ENCODE measurements at places on chromosomes 7 and 10.

DNA sequence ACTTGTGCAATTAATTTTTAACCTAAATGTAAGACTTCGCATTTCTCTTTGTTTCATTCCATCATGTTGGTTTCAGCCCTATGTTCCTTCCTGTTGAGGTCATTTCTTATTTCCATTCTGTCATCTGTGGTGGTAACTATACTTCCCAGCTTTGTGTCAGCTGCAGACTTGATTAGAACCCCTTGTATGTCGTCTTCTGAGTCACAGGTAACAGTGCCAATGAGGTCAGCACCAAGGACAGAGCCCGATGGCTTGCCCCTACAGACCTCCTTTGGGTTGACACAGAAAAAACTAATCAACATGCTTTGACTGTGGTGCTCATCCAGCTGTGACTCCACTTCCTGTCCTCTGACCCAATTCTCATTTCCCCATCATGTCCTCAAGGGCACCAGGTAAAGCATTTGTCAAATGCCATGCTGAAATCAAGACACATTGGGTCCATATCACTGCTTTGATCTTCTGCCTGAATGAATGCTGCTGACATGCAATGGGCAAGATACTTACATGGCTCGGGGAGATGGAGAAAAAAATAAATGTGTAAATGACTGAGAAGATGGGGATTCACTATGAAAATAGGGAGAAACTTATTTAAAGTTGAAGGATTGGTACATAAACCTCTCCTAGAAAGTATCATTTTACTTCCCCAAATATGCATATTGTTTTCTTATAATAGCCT, 25.6 kb upstream of the CRTAC1 start:
- DNase-seq = no peak

DNA sequence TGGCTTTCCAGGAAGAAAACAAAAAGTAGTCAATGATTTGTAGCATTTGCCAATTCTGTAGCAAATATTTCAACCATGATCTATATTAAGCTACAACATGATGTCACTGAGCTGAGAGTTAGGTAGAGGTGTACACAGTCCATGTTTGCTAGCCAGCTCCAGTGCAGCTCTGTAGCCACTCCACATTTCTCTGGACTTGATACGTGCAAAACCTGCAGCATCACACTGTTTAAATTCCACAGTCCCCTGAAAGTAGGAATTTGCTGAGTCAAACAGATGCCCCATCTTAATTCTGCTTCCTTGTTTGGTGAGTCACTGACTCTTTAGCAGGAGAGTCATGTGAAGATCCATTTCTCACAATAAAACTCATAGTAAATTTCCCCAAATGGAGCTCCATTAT, 89.8 kb upstream of the LRRTM3 start:
- no peak for DNase-seq

GRCh38 chr10:121696854-121697253, 98.6 kb upstream of the FGFR2 start:
- peak; percentile 66 for DNase-seq

- DNase-seq = no peak
Observed at GRCh38 chr7:6453734-6454133, 6.0 kb upstream of the DAGLB start.

GRCh38 chr7:142231716-142232115, 26.1 kb downstream of the PRSS58 start:
- DNase-seq = peak; percentile 4

GRCh38 chr10:89916468-89917215, 215.3 kb downstream of the KIF20B start:
- DNase-seq = no peak

DNA sequence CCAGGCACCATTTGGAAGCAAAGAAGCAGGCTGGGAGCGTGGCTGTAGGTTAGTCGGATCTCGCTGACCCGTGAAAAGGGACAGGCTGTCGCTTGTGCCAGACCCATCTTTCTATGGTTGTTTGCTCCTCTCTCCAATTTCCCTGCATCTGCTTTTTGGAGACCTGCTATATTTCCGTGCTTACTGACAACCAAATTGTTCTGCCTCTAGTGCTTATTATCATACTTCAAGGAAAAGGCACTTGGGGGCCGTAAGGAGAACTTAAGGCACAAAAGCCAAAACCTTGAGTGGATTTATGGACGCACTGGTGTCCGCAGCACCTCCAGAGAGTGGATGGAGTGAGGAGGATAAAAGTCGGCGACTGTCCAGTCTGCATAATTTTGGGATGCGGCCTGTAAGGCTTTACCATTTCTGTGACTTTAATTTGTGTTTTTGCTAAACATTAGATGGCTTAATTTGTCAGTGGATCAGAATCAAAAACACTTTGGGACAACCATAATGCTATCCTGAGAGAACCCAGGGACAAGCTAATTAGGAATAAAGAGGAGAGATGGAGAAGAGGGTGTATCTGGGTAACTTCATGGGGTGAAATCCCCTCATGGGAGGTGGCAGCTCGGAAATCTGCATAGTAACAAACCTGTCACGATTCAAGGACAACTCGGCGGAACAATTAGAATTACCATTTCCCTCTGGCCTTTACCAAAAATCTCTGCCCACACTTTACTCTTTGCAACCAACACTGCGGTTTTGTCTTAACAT, 206.7 kb downstream of the HDAC9 start:
- no peak for DNase-seq

GRCh38 chr7:16993543-16993942, 111.8 kb upstream of the AGR3 start:
- DNase-seq = no peak

GRCh38 chr10:71241830-71242621, 29.7 kb downstream of the UNC5B start:
- no peak for DNase-seq

DNA sequence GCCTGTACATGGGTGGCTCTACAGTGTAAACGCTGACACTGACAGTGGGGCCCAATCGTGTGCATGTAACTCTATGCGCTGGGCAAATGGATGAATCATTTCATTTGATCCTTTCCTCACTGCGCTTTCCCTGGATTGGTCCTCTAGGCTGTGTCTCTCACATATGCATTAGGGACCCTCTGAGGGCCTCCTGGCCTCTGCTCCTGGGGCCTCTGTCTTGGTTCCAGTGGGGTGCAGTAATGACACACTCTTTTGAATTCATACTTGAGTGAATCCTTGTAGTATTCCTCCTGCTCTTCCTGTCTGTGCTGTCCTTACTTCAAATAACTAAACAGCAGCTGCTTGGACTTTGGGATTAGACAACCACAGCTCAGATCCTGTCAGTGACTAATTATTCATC, 176.5 kb upstream of the ADO start:
- no peak for DNase-seq
